ENCODE measurements at places on chromosomes 3 and 15.

- no peak for DNase-seq
Measured at GRCh38 chr3:176579711-176580185, 617.5 kb downstream of the TBL1XR1 start.

DNA sequence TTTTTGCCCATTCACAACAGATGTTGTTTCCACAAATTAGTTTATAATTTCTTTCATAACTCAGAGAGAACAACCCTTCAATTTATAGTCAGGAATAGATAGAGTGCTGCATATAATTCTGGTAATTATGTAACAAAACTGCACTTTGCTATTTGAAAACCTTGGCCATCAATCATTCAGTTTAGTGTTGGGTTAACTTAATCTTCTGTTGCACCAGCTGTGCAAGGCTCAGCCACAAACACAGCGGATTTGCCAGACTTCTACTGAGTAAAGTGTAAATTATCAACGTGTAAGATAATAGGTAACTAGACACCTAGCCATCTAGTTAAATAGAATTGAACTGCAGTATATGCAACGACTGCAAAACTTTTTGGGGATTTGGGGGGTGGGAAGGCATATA lies 1064.3 kb upstream of the EPHA6 start:
- DNase-seq = no peak

- no peak for DNase-seq
Measured at GRCh38 chr15:67827562-67828277, 2.4 kb downstream of the SKOR1 start.

DNA sequence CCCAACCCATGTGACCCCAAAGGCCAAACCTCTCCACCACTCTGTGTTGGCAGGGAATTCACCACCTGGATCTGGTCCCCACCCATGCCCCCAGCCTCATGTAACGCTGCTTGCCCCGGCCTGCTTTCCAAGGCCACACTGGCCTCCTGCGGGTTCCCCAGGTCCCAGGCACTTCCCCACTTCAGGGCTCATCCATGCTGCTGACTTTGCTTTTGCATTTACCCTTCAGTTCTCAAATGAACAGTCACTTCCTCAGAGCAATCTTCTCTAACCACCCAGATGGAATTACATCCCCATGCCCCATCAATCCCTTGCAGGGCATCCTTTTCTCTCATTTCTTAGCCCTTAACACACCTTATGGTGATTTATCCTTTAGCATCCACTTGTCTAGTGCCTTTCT lies 9.2 kb downstream of the DAPK2 start:
- DNase-seq = no peak

DNA sequence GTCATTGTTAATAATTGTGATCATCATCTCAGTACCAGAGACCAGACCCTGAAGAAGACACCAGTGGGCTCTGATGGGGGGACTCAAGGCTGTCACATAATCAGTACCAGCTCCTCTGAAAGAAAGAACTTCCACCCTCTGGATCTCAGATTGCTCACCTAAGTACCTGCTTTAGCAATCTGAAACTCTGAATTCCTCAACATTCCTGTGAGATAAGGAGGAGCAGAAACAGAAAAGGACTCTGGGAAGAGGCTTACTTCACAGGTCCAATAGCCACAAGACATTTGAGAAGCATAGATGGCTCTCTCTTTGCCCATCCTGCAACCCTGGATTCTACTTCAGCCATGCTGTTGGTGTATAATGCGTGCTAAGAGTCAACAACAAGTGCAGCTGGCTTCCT lies 44.0 kb upstream of the OXTR start:
- no peak for DNase-seq

GRCh38 chr3:151346292-151346691 lies 16.9 kb upstream of the P2RY13 start:
- no peak for DNase-seq

GRCh38 chr15:44710236-44711095 lies 657 bp downstream of the PATL2 start:
- no peak for DNase-seq

DNA sequence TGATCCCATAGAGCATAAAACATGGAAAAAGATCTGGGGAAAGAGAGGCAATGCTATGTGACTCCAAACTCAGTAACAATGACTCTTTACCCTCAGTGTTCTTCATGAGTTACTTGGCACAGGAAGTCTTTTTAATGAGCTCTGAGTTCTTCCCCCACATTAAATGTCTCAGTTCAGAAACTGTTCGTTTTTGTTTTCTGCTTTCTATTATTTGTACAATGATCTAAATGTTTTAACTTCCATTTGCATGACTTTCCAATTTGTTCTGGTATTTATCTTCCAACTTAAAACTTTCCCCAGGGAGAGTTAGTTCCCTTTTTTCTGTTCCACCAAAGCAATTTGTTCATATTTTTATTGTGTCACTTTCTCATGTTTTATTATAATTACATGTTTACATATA lies 177.0 kb upstream of the ZBTB20 start:
- no peak for DNase-seq

DNA sequence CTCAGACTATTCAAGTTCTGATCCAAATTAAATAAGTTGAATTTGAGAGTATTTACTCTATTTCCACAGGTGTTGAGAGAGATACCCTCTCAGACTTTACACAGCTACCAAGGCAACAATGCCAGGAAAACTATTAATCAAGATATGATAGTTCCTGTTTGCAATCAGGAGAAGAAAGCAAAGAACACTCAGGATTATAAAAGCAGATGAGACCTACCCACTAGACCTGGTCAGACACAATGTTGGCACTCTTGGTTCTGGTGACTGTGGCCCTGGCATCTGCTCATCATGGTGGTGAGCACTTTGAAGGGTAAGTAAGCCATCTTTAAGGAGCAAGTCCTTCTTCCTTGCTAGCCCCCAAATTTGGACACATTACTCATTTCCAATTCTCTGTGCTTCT lies at the start of gene CPB1:
TSS of gene CPB1 (plus strand) at position 227 of the 400 bp plus-strand sequence. CDS start at position 240, 13 bp downstream.
- no peak for DNase-seq

DNA sequence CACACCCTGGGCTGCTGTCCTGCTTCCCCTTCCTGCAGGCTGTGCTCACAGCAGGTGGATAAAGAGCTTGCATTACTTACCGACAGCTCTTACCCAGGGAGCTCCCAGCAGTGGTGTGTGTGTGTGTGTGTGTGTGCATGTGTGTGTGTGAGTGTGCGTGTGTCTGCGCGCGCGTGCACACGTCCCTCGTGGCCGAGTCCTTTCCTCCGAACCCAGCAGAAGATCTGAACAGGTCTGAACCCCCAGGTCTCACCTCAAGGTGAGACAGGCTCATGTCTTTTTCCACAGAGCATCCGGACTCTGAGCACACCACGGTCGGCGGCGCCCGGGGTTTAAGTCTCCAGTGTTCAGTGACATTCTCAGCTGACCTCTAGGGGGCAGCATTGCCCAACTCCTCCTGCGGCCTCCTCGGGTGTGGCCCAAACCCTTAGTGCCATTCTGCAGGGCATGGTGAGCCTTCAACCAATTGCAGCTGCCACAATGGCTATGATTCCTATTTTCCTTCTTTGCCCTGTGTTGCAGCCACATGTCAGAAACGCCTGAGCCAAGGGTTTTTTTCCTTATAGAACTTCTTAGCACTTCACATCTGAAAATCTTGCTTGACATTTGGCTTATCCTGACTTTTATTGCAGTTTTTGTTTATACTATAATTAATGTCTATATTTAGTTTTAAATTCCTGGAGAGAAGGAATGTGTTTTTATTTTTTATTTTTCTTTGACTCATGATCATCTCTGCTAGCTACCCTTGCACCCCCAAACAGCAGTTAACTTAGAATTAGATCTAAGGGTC lies 64.1 kb upstream of the KLHL25 start:
- no peak for DNase-seq

DNA sequence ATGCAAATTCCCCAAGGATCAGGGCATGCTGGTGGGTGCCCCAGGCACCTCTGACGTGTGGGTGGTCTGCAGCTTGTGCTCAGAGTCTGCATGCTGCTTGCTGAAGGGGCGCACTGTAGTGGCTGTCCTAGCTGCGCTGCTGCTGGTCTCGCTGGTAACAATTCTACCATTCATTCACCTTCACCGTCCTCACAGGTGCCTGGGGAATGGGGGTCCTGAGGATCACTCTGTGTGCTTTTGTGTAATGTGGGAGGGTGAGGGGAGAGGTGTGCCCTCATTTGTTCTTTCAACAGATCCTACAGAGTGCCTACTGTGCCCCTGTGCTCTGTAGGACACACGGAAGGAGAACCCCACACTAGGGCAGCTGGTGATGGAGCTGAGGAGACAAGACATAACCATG lies 2.1 kb upstream of the ITGA11 start:
- no peak for DNase-seq

GRCh38 chr3:42735615-42736014 lies 33.0 kb upstream of the HHATL start:
- no peak for DNase-seq

DNA sequence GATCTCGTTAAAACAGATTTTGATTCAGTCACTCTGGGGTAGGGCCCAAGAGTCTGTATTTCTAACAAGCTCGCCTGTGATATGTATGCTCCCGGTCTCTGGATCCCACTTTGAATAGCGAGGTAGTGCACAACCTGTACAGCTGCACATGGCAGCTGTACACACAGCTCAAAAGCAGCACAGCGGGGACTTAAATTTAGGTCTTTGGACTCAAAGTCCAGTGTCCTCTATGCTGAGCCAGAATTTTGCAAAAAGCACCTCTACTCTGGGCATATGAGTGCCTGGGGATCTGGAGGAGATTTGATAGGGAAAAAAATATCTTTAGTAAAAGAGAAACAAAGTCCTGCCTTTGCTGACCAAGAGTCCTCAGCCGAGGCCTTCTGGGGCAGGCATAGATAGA lies 83.1 kb downstream of the HMG20A start:
- DNase-seq = no peak

- no peak for DNase-seq
Measured at GRCh38 chr3:55884491-55885285, 397.6 kb upstream of the WNT5A start.

GRCh38 chr15:101559952-101560351 lies 70.4 kb upstream of the PCSK6 start:
- DNase-seq = no peak

- DNase-seq = no peak
Measured at GRCh38 chr3:2452249-2452648, 353.6 kb downstream of the CNTN4 start.

DNA sequence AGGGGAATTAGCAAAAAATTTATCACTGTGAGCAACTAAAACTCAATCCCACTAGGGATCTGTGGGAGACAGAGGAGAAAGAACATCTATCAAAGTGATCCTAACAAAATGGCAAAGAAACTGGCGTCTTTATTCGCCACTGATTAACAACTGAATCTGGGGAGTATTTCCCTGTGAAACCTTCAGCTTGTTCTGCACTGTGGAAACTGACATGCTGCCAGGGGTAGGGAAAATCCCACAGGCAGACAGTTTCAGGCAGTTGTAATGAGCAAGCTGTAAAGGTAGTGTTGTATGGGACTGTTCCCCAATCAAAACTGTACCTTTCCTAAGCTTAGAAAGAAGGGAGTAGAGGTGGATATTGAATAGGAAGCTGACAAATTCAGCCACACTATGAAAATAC lies 611.7 kb downstream of the VGLL3 start:
- DNase-seq = no peak

- DNase-seq = no peak
Measured at GRCh38 chr3:169846458-169847193, 23.1 kb downstream of the LRRC31 start.

GRCh38 chr15:68572309-68572708 lies 6.5 kb upstream of the CORO2B start:
- no peak for DNase-seq

GRCh38 chr15:28459279-28459678 lies 73.5 kb downstream of the GOLGA8G start:
- DNase-seq = no peak

DNA sequence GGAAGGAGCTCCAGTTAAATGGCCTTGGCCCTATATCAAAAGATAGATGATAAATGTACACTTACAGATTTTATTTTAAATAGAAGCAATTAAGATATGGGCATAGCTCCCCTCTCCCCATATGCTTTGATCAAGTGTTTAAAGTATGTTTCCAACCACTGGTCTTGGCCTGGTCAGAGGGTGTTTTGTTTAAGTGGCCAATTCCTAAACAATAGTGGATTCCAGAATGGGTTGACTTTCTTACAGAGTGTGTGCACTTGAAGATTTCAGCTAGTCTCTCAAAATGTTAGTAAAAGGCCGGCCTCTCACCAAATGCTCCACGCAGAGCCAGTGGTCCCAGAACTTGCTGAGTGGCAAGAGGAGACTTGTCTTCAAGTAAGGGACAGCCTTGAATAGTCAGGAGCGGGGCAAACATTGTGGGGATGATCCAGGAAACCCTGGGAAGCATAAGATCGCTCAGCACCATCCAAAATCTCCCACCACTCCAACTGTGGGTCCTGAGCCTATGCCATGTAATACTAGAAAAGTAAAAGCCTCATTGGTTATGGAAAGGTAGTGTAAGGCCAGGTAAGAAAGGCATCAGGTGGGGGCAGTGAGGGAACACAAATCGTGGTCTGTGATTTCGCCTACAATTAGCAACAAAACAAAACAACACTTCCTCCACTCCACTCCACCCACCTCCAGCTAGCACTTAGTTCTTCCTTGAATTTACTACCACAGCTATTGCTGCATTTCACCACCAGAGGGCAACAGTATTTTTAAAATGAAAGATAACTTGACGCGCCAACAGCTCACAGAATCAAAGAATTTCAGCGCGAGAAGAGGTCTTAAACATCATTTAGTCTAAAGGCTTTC lies 4.8 kb downstream of the RARRES1 start:
- no peak for DNase-seq

- DNase-seq = no peak
Measured at GRCh38 chr3:33315826-33316225, 38.6 kb downstream of the FBXL2 start.

DNA sequence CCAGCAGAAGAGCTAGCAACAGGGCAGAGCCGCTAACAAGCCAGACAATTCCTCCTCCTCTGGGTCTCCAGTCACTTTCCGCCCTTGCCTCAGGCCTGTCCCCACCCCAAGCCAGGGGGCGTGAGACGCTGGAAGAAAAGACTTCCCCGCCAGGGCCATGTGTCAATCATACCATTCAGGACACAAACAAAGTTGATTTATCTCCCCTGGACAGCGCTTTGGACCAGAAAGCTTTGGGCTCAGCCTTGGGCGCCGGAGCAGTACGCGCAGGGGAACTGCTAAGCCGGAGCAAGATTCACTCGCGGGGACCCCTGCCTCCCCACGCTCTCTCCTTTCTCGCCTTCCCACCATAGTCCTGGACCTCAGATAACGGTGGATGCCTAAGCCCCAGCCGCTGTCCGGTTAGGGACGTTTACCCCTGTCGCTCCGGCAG lies 479 bp downstream of the LRRC2 start:
- DNase-seq = no peak

DNA sequence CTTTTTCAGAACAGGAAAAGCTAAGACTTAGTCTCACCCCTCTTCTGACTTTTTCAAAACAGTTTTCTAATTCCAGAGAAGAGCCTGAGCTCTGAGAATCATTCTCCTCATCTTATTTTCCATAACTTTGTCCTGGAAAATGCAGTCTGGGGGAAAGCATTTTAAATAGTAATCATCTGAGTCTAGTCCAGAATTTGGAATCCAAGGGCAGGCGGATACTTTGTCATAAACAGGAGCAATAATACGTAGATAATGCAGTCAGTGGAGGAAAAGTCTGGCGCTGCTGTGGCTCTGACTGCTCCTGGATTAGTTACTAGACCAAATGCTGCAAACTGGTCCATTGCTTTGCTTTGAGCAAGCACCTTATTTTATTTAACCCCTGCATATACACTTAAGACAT lies 285.0 kb downstream of the THSD4 start:
- DNase-seq = no peak
